Globus pallidus (tissue), 1 donor: ENCODE measurements at places on chromosomes 13 and 19.

DNA sequence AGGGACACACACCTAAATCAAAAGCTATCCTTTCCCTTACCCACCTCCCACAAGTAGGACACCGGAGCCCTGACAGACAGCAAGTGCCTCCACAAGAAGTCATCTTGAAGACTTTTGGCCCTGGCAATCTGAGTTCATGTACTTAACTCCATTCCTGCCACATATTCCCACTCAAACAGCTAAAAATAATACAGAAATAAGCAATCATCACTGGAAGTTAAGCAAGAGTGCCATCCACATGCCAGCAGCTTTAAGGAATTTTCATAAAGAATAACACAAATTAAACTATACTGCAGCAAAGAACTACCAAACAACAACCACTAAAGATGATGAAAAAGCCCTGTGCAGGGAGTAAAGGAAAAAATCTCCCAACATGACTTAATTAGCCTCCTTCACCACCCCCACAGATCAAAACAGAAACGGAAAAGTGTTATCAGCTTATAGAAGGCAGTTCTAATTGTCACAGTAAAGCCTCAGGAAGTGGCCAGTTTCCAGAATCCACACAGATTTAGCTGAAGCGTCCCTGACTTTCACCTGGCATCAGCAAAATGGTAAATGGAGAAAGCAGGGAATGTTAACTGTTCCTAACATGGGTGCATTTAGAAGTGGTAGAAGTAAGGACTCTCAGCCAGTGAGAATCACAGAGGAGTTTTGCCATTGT lies 343.9 kb downstream of the TBC1D4 start:
- no peak for DNase-seq

DNA sequence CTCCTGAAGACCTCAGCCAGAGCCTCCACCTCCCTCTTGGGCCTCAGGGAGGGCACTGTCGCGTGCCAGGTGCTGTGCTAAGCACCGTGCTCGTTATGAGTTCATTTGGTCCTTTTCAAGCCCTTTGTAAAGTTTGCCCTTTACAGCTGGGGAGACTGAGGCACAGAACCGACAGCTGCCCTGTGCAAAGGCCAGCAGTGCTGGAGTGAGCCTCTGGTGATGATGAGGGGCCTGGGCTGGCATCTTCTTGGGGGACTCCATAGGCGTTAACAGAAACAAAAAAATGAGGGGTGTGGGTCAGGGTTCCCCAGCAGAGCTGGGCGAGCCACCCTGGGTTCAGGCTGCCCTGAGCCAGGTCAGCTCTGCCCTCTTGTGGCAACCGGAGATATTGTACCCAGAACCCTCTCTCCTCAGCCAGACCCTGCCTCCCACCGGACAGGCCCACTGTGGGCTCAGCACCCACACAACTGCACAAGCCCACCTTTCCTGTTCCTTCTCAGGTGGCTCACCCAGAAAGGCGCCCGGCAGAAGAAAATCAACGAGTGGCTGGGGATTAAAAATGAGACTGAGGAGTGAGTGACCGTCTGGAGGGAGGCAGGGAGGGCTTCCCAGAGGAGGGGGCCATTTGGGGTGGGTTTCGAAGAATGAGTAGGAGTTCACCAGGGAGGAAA lies 5.5 kb upstream of the IFI30 start:
- no peak for DNase-seq

- no peak for DNase-seq
Measured at GRCh38 chr19:51207747-51208146, 17.1 kb upstream of the CD33 start.

DNA sequence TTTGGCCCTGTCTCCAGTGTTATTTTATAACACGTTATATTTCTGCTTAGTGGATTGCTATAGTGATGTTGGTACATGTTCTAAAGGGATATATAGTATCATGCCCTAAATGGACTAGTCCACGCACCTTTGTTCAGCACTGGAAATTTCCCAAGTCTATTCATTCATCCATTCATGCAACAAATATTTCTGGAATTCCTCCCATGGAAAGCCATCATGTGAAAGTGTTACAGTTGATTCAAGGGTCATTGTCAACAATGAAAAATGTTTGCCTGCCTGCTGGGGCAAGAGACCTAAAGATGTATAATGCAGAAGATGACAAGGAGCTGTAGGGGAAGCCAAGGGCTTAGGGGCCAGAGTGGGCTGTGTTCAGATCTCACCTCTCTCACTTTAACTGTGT lies 10.8 kb upstream of the HSPH1 start:
- DNase-seq: no peak

GRCh38 chr13:97502706-97503105 lies 68.7 kb downstream of the RAP2A start:
- DNase-seq: no peak

- DNase-seq: no peak
Measured at GRCh38 chr19:12974301-12975220, 5.2 kb downstream of the DAND5 start.

DNA sequence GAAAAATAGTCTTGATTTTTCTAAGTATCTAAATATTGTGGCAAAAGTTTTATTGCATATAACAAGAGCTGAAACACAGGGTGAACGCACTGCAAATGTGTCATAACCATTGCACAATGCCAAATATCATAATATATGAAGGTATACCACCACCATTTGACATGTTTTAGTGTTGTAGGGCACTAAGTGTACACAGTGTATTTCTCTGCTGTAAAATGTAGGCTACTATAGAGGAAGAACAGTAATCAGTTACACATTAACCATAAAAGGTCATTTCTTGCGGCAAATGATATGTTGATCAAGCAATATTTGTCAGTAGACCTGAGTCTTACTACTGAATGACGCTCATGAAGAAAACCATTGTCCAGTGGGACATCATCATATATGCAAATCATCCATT lies 18.3 kb upstream of the KLF5 start:
- no peak for DNase-seq

DNA sequence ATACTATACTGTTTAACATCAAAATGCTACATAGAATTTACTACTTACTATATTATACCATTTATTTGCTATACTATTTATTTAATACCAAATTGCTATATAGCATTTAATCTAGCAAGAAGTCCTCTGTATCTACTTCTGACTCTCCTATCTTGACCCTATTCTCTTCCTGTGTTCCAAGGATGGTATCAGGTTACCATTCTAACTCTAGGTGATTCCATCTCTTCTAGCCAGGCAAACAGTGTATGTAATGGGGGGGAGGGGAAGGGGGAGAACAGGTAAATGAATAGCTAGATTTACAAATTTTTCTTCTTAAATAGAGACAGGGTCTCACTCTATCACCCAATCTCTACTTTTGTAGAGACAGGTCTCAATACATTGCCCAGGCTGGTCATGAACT lies 200.3 kb downstream of the DIAPH3 start:
- no peak for DNase-seq

DNA sequence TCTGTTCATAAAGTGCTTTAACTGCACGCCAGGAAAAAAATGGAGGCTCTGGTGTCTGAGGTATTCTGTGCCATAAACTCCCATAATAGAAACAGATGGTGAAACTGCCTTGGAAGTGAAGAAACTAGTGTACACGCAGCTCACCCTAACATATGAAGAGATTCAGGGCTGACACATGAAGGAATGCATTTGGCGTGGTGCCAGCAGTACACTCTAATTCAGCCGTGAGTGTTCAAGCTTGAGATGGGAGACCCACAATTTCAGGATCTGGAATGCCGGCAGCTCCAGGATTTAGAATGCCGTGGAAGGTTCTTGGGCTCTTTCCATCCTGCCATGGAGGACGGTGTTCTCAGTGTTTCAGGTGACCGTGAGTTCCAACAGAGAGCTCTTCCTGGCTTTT lies 478.4 kb downstream of the TSHZ3 start:
- DNase-seq: no peak

- DNase-seq: no peak
Measured at GRCh38 chr19:20273951-20274570, 107.0 kb downstream of the ZNF486 start.

DNA sequence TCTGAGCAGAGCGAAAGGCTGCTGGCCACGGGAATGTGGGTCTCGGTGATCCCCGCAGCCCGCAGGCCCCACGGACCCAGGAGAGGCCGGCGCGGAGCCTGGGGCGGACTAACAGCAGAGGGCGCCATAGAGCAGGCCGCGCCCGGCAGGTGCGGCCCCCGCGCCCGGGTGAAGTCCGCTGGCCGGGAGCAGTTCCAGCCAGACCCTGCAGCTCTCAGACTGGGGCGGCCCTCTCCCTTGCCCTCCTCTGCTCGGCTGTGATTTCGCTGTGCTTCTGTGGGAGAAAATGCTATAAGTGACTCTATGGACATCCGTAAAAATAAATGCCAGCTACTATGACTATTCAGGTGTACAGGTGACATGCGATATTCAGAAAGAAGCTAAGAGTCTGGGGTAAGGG lies 37.7 kb downstream of the GSX1 start:
- peak; percentile 11 for DNase-seq

GRCh38 chr19:10805758-10806247 lies 30.2 kb downstream of the TMED1 start:
- peak; percentile 34 for DNase-seq

DNA sequence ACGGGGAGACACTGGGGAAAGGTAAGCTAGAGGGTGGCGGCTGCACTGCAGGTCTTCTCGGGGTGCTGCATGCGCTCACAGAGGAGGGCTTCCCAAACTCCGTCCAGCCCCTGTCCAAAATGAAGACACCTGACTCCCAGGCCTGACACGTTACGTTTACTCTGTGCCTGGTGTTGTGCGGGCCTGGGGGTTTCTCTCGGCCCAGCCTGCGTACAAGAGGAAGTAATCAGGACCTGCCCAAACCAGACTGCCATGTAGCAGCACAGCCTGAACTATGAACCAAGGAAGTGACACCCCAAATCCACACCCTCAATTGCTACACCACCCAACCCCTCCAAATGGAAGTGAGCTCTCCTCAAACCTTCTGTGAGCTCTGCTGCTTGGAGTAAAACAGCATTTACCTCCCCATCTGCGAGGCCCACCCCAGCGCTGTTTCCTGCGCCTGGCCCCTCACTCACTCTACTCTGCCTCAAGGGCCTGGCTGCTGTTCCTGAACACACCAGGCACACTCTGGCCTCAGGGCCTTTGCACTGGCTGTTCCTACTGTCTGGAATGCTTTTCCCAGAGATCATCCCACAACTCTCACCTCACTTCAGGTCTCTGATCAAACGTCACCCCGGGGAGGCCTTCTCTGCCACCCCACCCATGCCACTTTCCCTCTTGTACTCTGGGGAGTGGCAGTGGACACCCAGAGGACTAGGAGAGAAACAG lies 3.0 kb downstream of the HSPBP1 start:
- no peak for DNase-seq

GRCh38 chr13:95217920-95218830 lies 83.1 kb downstream of the ABCC4 start:
- DNase-seq: no peak

DNA sequence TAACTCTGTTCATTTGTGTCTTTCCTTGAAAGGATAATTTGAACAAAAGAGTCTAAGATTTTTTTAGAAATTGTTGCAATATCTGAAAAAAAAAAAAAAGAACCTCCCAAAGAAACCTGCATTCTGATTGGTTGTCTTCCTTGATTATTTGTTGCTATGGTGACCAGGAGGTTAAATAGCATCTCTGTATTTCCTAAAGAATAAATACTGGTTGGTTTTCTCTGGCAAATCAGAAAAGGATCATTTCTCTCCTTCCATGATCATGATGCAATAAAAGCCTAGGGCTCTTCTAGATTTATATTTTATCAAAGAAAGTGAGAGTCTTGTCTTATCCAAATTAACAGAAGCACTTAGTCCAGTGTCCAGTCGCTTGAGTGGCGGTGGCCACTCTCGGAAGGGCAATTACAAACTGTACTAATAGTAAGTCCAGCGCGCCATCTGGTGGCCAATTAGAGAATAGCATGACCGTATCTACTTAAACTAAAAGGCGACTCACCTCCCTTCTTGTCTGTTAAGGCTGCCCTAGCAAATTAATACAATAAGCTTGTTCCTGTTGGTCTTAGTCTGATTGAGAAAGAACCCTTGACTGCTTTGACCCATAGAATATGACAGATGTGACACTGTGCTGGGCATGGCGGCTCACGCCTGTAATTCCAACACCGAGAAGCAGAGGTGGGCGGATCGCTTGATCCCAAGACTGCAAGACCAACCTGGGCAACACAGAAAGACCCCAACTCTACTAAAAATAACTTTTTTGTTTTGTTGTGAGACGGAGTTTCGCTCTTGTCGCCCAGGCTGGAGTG lies 47.0 kb upstream of the PNMA8B start:
- DNase-seq: peak; percentile 88

DNA sequence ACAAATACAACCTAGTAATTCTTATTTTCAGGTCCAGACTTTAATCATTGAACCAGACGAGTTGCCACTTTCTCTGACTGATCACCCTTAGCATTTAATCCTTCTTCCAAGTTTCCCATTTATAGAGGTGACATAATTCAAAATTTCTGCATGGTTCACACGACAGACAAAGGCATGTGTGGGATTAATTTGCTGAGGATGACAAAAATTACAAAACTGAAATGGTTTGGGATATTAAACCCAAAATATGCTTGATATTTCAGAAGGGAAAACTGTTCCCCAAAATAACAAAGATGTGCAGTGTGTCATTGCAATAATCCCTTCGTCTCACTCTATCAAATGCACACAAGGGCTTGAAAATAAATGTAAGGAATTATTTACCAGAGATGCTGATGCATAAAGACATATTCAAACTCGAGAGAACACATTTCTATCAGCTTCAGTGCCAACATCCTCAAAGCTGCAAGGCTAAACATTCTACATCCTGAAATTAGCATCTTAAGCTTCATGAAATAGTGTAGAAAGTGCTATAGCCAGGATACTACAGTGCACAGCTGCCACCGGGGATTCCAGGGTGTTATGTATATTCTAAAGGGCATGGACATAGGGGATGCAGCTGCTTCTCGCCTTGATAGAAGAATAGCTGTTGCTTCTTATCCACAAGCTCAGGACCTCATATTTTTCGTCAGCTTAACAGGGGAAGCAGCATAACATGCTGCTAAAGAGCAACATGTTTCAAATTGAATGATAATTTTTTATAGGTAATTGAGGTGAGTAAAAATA lies 198.7 kb upstream of the SLITRK1 start:
- DNase-seq: no peak

GRCh38 chr13:48492096-48492440 lies 40.8 kb downstream of the RCBTB2 start:
- peak; percentile 43 for DNase-seq

DNA sequence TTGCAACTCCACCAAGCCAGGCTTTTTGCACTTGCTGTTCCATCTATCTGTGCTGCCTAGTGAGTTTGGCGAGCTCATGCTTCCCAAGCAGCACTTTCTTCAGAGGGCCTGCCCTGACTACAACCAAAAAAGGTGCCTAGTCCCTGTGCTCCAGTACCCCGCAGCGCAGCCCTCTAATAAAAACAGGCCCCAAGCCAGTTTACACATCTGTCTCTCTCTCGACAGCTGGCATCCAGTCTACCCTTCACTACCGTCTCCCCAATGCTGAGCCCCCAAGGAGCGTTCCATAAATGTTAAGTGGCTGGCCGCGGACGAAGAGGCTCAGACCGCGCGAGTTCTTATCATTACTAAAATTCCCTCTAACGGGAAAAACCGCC lies 512 bp downstream of the MED4 start:
- no peak for DNase-seq
